ENCODE measurements at places on chromosomes 11 and 22. TPM values are rescaled to one million over a fixed set of nuclear protein-coding genes. Genes with fewer than 3 reads are reported as not detected.

DNA sequence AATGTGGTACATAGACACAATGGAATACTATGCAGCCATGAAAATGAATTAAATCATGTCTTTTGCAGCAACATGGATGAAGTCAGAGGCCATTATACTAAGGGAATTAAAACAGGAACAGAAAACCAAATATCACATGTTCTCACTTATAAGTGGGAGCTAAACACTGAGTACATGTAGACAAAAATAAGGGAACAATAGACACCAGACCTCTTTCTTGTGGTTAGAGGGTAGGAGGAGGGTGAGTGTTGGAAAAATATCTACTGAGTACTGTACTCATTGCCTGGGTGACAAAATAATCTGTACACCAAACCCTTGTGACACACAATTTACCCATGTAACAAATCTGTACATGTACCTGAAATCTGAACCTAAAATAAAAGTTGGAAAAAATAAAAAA is 59.1 kb upstream of the ANO5 start:
- DNase-seq: no peak

- DNase-seq: no peak
These were observed 115.7 kb downstream of the RPS6KA4 start for GRCh38 chr11:64474680-64475079.

The DENND6B gene
- total RNA-seq: 1.5 TPM

The MS4A15 gene
- not detected for total RNA-seq

DNA sequence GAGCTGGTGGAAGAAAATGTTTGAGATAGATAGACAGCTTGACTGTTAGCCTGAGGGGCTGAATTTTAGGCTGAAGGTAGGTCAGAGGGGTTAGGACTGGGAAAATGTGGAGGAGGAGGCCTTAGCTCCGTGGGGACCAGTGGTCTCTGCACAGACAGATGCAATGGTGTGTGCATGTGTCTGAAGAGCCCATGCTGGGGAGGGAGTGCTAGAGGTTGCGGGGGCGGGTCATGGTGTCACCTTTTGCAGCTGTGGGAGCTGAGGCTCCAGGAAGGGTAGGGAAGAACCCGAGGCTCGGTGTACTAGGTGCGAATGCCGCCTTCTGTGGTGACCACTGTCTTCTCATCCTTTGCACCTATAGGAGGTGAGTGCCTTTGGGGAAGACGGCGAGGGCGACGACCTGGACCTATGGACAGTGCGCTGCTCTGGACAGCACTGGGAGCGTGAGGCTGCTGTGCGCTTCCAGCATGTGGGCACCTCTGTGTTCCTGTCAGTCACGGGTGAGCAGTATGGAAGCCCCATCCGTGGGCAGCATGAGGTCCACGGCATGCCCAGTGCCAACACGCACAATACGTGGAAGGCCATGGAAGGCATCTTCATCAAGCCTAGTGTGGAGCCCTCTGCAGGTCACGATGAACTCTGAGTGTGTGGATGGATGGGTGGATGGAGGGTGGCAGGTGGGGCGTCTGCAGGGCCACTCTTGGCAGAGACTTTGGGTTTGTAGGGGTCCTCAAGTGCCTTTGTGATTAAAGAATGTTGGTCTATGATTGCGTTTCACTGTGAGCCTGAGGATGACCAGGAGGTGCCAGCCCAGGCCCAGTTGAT is 1.6 kb downstream of the SDF2L1 start:
- no peak for DNase-seq

The OR5A1 gene
- total RNA-seq: not detected

GRCh38 chr11:79232346-79232745 is 208.5 kb downstream of the TENM4 start:
- DNase-seq: no peak
